Stimulated activated CD8-positive, alpha-beta memory T cell treated with anti-CD3 and anti-CD28 coated beads, Interleukin-7, amount 100 ng/mL, for 1 hour (primary cell): ENCODE measurements at places on chromosomes 1 and 21.

DNA sequence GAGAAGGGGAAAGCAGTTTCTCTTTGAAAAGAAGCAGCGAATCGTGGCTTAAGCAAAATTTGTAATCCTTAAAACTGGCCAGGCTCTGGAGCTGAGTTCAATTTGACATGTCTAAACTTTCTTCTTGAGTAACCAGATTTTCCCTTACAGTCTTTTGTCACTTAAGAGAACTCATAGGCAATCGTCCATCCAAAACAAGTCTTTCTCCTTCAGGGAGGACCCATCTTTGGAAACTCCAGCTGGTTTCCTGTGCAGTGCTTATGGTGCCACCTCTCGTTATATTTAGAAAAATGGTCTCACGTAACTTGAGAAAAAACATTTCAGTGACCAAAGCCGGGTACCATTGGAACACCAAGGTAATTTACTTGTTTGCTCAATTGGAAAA is 1.8 kb upstream of the PTTG1IP start:
- no peak for DNase-seq

DNA sequence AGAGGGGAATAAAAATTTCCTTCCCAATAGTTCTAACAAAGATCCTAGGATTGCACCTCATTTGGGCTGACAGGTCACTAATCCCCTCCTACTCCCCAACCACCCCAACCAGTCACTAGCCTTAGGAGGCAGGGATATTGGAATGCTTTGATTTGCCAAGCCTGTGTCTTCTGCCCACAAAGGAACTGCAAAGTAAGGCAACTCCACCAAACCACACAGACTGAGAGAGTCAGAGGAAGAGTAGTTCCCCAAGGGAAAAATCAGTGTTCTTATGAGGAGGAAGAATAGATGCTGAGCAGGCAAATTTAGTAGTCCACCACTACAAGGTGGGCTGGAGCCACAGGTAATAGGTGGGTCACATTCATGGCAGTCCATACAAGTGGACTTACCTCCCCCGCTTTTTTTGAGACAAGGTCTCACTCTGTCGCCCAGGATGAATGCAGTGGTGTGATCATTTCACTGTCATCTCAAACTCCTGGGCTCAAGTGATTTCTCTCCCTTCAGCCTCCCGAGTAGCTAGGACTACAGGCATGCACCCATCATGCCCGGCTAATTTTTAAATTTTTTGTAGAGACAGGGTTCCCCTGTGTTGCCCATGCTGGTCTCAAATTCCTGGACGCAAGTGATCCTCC is 3.7 kb upstream of the TMEM39B start:
- no peak for DNase-seq

DNA sequence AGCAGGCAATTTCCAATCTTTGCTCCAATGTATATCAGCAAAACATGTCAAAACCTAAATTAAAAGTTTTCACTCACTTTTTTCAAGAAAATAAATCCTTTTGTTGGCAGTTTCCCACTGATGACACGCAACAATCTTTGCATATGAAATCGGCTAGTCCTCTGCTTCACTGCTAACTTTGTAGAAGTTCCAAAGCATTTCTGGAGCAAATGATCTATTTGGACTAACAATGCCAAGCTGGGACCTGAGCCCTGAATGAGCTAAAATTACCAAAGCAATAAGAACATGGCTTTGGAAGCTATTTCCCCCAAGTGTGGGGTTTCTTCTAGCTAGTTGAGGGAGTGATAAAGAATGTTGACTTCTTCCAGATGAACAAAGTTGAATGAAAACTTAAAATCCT is 5.1 kb downstream of the BEND5 start:
- DNase-seq = no peak

DNA sequence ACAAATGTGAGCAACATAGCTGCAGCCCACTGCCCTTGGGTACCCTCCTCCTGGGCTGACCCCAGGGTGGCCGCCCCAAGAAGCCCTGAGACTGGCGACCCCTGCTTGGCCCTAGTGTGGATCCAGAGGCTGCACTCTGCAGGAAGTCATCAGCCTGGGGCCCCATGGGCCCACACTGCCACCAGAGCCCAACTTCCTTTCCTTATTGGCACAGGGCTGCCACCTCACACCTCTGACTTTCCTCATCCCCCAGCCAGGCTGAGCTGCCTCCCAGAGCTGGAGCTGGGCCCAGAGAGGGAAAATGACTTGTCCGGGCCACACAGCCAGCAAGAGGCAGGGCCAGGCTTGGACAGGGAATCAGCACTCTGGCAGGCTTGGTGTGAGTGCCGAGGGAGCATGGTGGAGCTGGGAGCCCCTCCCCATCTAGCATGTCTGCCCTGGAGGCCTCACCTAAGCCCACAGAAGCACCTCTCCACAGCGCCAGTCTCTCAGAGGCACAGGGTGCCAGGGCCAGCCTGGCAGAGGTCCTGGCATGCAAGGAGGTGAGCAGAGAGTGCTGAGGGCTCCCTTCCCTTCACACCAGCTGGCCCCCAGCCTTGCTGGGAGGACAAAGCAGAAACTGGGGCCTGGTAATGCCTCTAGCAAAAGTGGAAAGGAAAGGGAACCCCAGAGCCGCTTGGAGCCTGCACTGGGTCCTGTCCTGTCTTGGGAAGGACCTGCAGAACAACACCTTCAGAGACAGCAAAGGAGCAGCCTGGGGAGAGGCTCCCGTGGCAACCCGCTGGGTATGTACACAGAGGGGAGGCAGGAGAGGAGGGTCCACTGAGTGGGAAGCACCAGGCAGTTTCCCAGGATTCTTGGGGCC is 3.2 kb downstream of the RAP1GAP start:
- DNase-seq = no peak

DNA sequence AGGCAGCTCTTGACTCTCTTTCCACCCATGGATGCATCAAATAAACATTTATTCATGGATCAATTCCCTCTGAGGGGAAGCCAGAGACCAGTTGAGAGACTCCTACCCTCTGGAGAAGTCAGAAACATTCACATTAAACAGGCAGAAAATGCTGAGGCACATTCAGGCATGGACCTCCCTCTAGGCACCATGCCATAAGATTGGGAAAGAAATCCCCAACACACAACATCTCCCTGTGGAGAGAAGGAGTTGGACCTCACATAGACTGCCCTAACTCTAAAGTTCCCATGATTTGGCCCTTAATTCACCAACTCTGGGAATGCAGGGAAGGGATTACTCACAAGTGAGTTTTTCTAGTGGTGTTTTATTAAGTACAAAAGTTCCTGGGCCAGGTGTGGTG is 415.3 kb upstream of the C1orf87 start:
- DNase-seq = no peak

- DNase-seq = no peak
Measured at GRCh38 chr1:156431769-156432668, 63.0 kb downstream of the RHBG start.

DNA sequence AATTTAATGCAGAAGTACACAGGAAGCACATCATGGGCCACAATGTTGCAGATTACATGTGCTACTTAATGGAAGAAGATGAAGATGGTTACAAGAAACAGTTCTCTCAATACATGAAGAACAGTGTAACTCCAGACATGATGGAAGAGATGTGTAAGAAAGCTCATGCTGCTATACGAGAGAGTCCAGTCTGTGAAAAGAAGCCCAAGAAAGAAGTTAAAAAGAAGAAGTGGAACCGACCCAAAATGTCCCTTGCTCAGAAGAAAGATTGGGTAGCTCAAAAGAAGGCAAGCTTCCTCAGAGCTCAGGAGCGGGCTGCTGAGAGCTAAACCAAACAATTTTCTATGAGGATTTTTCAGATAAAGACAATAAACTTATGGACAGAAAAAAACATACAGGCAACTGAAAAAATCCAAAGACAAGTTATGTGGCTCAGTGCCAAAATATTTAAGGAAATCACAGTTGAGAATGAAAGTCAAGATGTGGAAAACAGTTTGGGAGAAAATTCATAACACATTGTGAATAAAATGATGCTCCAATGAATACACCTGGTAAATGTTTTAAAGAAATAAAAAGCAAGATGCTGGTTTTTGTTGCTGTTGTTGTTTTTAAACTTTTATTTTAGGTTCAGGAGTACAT is 2.8 kb upstream of the ZNF644 start:
- DNase-seq = no peak

DNA sequence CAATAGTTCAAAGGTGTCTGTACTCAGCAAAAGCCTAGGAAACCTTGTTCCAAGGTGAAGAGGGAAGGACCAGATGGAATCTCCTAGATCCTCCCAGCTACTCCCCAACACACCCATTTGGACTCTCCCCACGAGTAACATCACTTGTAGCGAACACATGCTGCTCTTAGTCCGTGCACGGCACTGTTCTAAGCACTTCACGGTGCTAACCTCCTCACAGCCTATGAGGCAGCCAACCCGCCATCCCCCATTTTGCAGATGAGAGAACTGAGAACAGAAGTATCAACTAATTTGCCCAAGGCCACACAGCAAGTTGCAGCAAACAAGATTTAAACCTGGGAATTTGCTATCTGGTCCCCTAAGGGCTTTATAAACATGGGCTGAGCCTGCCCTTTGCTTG is 24.3 kb downstream of the MRPL37 start:
- DNase-seq = no peak

GRCh38 chr1:175171036-175171913 is 21.3 kb downstream of the KIAA0040 start:
- no peak for DNase-seq

DNA sequence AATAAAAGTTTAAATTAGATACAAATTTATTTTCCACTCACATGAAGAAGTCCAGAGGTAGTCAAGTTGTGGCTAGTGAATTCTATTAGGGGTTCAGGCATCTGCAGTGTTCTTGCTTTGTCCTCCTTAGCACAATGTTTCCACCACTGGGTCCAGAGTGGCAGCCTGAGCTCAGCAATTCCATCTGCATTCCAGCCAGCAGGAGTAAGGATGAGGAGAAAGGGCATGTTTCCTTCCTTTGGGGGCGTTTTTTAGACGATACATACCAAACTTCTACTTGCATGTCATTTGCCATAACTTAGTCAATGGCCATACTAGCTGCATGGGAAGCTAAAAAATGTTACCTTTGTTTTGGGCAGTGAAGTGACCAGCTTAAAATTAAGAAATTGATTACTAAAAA is 98.5 kb upstream of the VANGL1 start:
- no peak for DNase-seq

DNA sequence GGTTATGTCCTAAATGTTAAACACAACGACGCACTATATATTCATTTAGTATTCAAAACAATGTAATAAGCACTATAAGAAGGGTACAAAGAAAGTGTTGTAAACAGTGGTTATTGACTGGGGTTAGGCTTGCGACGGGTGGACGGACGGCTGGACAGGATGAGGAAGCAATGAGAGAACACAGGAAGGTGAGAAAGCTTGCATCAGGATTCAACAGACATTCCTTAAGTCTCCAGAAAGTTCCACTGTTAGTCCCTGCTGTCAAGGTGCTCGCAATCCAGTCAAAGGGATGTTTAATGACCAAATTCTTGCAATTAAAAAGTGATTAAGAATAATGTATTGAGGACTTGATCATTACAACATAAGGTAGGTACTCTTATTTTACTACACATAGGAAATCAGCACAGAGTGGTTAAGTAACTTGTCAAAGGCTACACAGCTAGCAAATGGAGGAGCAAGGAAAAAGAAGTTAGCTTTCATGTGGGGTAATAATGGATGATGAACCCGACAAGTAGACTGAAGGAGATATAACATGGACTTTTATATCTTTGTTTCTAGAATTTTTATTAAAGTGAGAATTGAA is 994 bp upstream of the ACBD6 start:
- DNase-seq = no peak

DNA sequence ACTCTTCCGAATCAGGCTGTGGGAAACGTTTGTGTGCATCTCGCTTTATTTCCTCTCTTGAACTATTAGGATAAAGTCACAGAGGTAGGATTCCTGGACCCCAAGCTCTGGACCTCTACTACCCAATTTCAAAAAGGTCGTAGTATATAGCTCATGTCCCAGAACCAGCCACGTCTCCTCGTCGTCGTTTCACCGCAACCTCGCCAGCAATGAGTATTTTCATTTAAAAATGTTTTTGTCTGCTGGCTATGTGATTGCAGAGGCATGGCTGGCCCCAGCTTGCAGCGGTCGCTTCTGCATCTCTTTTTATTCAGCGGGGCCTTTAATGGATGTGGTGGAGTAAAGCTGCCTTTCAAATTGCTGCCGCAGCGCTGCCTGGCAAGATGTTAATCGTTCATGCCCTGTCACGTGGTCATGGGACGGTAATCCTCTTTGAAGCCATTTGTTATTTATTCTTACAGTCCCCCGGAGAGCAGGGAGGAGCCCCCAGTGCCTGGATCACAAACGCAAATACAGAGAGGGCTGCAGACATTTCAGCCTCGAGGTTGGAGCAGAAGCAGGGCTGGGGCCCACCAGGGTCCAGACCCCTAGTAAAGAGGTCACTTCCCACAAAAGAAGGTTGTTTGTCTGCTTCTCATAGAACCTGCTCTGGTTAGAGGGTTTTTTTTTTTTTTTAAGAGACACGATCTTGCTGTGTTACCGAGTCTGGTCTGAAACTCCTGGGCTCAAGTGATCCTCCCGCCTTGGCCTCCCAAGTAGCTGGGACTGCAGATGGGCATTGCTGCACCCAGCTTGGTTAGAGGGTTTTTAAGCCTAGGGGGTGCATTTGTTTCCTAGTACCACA is 11.6 kb upstream of the NPHP4 start:
- DNase-seq = no peak

GRCh38 chr1:25145775-25146393 is 86.4 kb downstream of the SYF2 start:
- no peak for DNase-seq

DNA sequence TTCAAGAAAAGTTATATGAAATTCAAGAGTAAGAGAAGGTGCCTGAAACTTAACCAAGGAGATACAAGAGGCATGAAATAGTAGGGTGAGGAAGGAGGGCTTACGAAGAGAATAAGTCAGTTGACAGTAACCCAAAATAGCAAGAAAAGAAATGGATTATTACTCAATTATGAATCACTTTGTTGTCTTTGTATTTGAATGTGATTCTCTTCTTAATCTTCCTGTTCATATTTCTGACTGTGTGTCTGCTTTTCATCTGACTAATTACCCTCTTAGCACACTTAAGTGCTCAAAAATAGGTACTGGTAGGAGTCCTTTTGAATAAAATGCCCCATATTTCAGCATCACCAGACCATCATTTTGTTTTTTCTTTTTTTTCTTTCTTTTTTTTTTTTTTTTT is 39.4 kb downstream of the GLMN start:
- DNase-seq = no peak

DNA sequence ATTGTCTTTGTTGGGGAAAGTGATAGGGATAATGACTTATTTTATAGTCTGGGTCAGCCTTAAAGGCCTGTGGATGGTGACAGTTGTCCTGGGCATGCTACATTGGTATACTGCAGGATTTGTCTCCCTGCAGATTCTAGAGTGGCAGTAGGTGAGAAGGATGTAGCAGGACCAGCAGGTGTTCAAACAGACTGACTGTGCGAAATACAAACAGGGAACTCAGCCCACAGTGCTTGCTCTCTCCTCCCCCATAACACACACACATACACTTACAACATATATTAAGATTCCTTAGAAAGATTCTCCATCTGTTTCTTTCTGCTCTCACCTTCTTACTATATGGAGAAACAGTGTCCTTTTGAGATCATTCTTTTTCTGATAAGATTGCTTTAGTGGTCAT is 6.9 kb downstream of the PDE4B start:
- no peak for DNase-seq
